GM23338 (cell line): ENCODE measurements at places on chromosomes 1 and 21.
A peak's percentile ranks its signal among the peaks of the same experiment; 100 is the strongest.

DNA sequence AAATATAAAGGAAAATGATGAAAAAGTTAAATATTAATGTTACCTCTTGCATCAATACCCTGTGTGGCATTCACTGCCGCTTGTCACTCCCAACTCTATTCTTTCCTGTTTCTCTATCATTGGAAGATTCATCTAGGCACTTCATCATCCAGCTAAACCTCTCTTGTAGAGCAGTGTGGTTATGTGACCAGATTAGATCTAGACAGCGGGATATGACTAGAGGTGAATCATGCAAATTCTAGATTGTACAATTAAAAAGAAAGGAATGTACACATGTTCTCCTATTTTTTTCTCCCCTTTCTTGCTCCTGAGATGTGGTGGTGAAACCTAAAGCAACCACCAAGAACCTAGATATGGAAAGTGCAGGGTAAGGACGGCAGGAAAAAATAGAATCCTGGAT, 174.1 kb downstream of the LBR start:
- DNase-seq = no peak

DNA sequence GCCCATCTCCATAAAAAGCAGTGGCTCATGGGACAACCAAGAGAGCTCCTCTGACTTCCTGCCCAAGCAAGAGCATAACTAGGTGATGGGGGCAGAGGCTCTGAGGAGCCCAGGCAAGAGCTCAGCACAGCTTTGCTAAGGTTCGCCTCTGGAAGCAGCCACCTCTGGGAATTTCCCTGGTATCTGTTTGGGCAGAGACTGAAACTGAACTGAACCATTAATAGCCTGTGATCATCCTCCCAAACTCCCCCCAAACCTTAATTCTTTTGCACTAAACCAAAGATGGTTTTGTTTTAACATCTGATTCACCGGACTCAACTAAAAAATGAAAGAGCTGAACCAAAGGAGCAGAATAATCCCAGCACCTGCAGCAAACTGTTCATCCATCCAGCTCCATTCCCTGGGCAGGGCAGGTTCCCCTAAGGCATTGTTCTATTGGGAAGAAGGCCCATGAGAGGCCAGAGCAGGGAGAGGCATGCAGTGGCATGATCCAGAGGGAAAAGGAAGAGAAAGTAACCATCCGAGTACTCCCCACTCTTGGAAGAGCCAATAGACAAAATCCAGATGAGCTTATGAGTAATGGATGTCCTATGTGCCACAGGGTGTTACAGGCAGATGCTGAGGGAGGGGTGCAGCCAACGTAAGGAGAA, 77.8 kb upstream of the KAZN start:
- DNase-seq = no peak

GRCh38 chr1:236515443-236515958, 8.3 kb upstream of the LGALS8 start:
- no peak for DNase-seq

GRCh38 chr1:164689672-164690511, 130.9 kb downstream of the PBX1 start:
- DNase-seq = no peak

GRCh38 chr1:209756615-209757445, 977 bp downstream of the TRAF3IP3 start:
- DNase-seq = no peak

- no peak for DNase-seq
Measured at GRCh38 chr1:238469146-238469631, 578.5 kb upstream of the ZP4 start.

- DNase-seq = no peak
Measured at GRCh38 chr1:41072051-41072450, 50.5 kb upstream of the SLFNL1 start.

GRCh38 chr1:172255223-172255560, 165.3 kb upstream of the C1orf105 start:
- DNase-seq = peak; percentile 6

- DNase-seq = no peak
Measured at GRCh38 chr21:36075171-36075570, 5.3 kb downstream of the CBR1 start.

DNA sequence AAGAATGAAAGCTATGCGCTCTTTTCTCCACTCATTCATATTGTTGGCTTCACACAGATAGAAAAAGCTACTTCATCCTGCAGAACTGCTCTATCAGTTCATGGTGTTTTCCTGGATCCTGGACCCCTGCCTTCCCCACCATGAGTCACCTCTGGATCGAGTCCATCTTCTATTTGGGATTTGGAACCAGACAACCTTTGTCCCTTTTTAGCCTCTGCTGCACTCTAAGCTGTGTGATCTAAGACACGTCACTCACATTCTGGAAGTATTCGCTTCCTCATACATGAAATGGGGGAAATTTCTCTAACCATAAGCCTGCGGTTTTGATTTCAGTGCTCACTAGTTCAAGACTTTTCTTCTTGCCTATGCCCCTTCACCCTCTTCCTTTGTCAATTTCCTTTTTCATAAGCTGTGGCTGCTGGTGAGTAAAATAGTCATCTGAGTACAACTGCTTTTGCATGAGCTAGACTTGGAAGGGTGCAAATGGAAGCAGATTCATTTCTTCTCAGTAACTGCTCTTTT, 14.1 kb upstream of the DEGS1 start:
- DNase-seq = no peak

- peak; percentile 7 for DNase-seq
Measured at GRCh38 chr1:77370161-77370560, 88.3 kb downstream of the AK5 start.

DNA sequence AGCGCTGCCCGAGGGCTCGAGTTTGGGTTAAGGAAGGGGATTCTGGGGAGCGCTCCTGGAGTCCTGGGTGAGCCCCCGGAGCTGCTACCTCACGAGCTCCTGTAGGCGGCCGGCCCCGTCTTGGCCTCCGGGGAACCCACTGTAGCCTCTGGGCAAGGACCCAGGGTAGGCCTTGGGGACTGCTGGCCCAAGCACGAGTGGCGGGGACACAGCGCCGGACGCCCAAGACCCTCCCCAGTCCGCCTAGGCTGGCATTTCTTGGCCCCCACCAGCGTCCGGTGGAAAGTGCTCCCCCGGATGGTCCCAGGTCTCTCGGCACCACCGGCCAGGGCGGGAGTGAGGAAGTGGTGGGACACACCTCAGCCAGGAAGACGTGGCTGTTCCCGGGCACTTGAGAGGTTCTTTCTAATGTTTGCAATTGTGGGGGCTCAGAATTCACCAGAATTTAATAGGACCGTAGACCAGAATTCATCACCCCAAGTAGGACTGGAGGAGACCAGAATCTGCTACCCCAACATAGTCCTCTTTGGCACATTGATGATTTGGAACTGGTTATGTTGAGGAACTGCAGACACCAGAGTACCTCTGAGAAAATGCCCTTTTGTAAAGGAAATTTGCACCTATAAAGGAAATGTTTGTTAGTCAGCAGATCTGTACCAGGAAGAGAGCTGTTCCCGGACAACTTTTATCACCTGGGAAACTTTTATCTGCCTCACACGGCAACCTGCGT, 622 bp upstream of the TMPRSS2 start:
- DNase-seq = peak; percentile 65

- no peak for DNase-seq
Measured at GRCh38 chr1:200415227-200415626, 5.4 kb upstream of the ZNF281 start.

GRCh38 chr1:54645806-54646676, 4.5 kb downstream of the MROH7 start:
- DNase-seq = no peak

DNA sequence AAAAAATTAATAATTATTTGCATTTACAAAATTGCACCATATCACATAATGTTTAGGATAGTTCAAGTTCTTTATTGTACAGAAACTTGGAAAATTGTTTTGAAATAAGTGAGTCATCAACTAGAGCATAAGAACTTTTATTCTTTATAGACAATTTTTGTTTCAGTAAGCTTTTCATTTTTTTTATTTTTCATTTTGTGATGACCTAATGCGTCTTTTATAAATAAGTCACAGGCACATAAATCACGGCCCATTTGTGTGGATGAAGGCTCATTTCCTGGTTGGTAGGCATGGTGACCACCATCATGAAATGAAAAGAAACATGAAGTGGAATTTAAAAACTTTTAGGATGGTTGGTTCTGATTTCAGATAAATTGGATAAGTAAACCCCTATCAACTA, 39.3 kb downstream of the SPAG17 start:
- DNase-seq = no peak

GRCh38 chr1:28087614-28088167, 719 bp downstream of the EYA3 start:
- DNase-seq = peak; percentile 70

DNA sequence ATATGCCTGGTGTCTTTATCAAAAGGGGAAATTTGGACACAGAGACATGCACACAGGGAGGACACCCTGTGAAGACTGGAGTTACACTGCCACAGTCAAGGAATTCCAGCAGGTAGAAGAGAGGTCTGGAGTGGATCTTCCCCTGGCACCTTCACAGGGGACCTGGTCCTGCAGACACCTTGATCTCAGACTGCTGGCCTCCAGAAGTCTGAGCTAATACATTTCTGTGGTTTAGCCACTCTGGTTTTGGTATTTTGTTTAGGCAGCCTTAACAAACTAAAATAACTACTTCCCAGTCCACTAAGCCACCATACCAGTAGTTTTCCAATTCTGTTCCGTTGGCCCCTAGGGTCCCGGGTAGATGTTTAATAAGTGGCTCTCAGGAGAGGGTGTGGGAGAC, 164.7 kb downstream of the SETD4 start:
- DNase-seq = no peak

- DNase-seq = no peak
Measured at GRCh38 chr1:42921769-42922168, 36.9 kb downstream of the SLC2A1 start.

- DNase-seq = peak; percentile 88
Measured at GRCh38 chr1:155166471-155167165, 6.5 kb downstream of the KRTCAP2 start.

DNA sequence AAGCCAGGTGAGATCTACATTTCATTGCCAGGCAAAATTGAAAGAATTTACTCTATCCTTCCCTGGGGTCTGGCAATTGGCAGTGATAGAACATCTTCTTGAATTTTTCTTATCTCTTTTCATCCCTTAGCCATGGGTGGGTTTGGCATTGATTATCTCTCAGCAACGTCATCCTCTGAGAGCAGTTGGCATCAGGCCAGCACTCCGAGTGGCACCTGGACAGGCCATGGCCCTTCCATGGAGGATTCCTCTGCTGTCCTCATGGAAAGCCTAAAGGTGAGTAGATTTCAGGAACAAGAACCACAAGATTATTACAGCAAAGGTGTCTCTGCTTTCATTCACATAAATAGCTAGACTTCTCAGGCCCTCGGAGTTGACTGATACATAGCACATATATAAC, 39.3 kb downstream of the NCF2 start:
- no peak for DNase-seq

DNA sequence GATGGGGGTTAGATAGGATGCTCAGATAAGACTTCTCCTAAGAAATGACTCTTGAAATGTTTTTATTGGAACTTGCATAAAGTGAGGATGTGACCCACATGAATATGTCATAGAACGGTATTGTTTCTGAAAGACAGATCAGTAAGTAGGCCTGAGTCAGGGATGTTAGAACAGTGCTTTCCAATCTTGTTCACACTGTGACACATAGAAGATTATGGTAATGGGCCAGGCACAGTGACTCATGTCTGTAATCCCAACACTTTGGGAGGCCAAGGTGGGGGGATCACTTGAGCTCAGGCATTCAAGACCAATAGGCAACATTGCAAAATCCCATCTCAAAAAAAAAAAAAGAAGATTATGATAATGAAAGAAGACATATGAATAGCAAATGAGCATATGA, 32.9 kb downstream of the FMO4 start:
- no peak for DNase-seq

DNA sequence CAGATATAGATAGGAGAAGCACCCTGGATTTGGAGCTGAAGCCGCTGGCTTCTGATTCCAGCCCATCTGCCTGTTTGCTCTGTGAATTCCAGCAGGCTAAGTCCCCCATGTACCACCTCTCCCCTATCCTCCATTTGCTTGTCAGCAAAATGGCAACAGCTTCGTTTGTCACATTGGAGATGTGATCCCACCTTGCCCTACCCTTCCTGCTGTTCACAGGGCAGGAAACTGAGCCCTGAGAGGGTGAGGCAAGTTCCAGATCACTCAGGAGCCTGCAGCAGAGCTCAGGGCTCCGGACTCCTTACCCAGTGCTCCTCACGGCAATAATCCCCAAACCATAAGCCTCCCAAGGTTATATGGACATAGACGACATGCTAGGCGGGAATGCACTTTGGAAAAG, 14.9 kb downstream of the SLC2A1 start:
- DNase-seq = no peak

DNA sequence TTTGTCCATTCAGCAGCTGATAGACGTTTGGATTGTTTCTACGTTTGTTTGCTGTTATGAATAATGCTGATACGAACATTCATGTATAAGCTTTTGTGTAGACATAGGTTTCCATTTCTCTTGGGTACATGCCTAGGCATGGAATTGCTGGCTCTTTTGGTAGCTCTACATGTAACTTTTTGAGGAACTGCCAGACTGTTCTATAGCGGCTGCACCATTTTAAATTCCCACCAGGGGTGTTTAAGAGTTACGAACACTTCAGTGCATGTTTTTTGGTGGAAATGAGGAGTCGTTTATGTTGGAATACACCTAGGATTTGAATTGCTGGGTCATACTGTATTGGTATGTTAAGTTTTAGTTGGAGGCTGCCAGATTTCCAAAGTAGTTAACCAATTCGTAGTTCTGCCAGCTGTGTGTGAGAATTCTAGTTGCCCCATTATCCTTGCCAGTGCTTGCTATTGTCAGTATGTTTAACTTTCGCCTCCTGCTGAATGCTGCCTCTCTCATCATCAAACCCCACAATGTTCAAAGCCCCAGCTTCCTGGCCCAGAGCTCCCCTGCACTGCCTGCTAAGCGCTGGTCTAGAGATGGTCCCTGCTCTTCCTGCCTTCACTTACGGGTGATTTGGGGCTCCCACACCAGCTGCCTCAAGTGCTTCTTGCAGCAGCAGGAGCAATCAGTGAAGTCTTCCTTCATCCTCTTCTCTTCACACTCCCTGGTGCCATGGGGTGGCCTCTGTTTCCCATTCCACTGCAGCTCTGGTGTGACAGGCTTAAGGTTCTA, 81.0 kb downstream of the MAN1C1 start:
- DNase-seq = peak; percentile 48

GRCh38 chr1:58883888-58884482, 100.1 kb upstream of the JUN start:
- DNase-seq = no peak

GRCh38 chr21:15682977-15683376, 46.8 kb upstream of the USP25 start:
- DNase-seq = no peak

- DNase-seq = no peak
Measured at GRCh38 chr1:117030271-117030877, 28.8 kb downstream of the CD101 start.

- no peak for DNase-seq
Measured at GRCh38 chr21:14991957-14992356, 72.8 kb downstream of the NRIP1 start.

DNA sequence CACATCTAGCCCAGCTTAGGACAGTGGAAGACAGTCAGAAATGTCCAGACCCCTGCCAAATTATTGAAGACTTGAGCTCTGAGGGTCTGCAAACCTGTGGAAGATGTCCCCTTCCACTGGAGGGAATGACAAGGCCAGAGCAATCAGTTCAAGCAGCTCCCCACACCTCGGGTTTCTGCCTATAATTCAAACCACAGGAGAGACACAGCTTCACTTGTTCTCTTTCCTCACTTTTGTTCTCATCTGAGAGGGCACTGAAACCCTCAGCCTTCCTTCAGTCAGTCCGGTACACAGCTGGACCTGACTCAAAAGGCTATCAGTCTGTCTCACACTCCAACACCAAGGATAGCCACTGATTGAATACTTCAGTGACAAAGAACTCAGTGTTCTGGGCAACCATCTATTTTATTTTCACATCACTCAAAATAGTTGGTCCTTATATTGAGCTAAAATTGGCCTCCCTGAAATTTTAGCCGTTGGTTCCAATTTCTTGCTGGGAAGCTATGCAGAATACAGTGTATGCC, 70.1 kb downstream of the TENT5C start:
- DNase-seq = no peak
